ENCODE measurements at places on chromosomes 11 and 22.

DNA sequence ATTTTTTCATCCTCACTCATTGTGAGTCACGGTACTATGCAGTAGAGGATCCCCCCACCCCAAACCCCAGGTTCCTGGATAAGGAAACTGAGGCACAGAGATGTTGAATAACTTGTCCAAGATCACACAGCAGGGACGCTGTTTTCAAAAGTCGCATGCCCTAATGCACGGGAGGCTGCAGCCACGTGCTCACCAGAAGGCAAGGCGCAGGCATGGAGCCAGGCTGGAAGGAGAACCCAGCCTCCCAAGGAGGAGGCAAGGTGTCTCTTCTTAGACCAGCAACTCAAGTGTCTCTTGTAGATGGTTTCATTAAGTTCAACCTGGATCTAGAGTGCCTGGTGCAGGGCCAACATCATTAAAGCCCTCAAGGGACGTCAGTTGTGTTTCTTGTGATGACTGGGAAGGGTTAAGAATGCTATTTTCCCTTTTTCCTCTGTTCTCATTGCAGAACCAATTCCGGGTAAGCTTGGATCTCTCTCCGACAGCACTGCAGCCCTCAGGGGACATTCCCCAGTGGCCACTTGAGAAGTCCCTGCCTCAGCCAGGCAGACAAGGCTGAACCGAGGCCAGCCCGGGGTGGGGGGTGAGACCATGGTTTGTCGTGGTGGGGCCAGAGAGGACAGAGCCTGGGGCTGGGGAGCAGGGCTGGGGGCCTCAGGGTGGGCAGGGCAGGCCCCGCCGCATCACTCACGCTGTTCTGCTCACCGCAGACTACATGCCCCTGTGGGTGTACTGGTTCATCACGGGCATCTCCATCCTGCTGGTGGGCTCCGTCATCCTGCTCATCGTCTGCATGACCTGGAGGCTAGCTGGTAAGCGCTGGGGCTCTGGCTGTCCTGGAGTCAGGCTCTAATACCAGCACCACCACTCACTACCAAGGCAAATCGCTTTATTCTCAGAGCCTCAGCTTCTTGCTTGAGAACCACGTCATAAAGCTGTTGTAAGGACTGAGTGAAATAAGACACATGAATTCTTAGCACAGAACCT lies 15.7 kb downstream of the TMEM121B start:
- DNase-seq, result no peak

DNA sequence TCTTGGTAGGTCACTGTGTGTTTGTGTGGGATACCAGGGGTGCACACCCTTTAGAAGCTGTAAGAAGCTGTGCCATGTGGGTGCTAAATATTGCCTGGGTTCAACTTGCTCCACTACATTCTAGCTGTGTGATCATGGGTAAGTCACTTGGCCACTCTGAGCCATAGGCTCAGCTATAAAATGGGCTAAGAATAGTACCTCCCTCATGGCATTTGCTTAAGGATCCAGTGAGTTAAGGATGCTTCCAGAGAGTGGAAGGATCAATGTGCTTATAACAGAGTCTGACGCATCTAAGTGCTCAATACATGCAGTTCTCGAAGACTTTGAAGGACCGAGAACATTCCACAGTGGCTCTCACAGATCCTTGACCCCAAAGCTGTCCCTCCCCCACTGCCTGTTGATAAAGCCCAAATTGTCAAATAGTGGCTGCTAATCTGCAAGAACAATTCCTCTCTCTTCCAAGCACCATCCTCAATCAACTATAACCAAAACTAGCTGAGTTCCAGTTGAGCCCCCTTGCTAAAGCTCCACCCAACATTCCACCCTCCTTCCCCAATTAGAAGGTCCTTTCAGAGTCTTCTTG lies 13.2 kb upstream of the TMPRSS6 start:
- no peak for DNase-seq

DNA sequence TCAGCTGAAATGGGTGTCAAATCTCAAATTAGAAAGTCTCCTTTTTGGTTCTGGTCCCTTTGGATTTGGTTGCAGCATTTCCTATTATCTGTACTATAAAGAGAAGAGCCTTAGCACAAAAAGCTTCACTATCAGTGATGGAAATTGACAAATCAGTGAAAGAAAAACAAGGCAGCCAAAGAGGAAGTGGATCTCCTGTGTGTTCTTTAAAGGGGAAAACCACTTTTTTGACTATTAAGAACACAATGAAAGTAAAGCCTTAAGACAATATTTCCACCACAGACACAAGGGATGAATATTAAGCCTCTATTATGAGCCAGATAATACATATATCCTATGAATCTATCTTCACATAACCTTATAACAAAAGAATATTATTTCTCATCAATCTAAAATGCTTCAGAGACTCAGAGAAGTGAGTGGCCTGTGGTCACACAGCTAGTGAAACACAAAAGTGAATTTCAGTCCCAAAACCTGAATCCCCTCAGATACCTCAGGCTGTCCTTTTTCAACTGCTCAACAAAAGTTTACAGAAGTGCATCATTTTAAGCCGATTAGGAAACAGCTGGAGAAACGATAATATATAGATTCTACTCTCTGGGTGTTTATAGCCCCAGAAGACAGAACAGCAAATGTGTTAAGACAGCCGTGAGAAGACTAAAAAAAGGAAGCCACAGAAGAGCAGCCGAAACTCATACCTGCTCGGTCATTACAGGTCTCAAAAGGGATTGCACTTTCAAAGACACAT lies 24.4 kb upstream of the FSHB start:
- DNase-seq, result no peak

- no peak for DNase-seq
Measured at GRCh38 chr22:38215156-38216038, 13.6 kb downstream of the MAFF start.

DNA sequence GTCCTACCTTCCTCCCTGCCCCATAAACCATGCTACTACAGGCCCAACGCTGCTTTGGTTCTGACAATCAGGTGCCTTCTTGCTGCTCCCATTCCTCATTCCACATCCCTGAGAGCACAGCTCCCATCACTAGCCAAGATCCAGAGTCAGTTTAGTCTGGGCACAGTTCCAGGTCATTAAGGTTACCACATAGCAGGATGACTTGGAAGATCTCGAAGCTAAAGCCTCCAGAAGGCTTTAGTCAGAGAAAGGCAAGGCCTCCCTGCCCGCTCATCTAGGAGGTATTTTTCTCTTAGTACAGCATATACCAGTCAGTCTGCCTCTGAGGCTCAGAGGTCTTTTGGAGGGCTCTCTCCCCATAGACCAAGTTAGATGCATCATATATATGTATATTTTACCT lies 30.3 kb downstream of the TRIM66 start:
- no peak for DNase-seq

- no peak for DNase-seq
Measured at GRCh38 chr22:44933666-44934453, 75.9 kb downstream of the PHF21B start.

DNA sequence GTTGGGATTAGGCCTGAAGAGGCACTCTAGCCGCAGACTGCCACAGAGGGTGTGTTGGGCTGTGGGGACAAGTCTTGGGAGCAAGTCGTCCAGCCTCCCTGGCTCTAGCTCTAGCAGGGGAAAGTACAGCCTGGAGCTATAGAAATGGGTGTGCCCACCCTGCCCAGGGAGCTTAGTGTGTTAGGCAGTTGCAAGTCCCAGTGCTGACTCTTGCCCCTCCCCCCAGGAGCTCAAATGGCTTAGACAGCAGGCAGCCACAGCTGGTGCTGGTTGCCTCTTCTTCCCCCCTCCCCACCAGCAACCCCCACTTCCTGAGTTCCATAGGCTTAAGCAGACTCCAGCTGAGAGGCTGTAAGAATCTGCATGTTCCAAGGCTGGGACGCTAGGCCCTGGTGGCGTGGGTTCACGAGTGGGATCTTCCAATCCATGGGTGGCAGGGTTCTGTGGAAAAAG lies 61.2 kb downstream of the GUCY1A2 start:
- no peak for DNase-seq

DNA sequence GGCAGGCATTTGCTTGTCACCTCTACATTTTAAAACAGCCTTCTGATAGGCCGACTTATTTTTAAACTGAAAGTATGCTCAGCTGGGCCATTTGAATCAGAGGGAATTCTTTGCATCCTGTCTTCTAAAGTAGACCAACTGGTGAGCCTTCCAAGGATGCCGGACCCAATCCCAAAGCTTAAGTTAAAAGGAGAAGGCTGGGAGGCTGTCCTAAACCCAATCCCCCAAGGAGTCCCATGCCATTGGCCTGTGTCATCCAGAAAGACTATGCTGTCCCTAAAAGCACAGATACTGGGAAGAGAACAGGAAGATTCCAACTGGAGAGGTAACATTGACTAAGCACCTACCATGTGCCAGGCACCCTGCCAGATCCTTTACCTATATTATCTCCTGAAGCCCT lies 18.0 kb downstream of the TENM4 start:
- DNase-seq, result no peak

DNA sequence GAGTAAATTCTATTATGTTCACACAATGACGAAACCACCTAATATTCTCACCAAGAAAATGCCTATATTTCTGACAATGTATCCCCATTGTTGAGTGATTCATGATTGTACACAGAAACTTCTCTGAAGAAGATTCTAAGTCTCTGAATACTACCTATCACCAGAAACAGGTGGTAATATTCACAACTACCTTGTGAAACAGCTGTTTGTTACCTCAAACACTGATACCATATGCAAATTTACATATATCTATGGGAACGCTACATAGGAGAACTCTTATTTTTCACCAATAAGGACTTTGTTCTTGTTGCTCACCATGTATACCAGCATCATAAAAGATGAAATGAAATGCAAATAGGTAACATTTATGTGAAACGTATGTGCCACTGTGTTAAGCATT lies 59.3 kb downstream of the PDGFD start:
- DNase-seq, result no peak

All from NCI-H187 (cell line).